ENCODE measurements at places on chromosomes 6 and 20.
A peak's percentile ranks its signal among the peaks of the same experiment; 100 is the strongest.

- DNase-seq, result no peak
These were observed 4.0 kb downstream of the ELMO2 start for GRCh38 chr20:46402331-46402811.

- DNase-seq, result peak; percentile 56
These were observed 69.8 kb upstream of the RIN2 start for GRCh38 chr20:19688031-19688806.

DNA sequence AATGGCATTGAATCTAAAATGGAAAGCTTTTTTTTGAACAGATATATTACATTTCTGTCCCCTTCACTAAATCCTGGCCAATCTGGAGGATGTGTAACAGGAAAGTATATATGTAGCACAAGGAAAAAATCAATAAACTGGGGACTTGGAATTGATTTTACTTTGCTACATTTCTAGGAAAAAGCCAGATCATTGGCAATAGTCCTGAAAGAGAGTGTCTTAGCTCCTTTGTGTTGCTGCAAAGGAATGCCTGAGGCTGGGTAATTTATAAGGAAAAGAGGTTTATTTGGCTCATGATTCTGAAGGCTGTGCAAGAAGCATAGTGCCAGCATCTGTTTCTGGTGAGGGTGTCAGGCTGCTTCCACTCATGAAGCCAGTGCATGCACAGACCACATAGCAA is 574.9 kb downstream of the HTR1B start:
- no peak for DNase-seq

DNA sequence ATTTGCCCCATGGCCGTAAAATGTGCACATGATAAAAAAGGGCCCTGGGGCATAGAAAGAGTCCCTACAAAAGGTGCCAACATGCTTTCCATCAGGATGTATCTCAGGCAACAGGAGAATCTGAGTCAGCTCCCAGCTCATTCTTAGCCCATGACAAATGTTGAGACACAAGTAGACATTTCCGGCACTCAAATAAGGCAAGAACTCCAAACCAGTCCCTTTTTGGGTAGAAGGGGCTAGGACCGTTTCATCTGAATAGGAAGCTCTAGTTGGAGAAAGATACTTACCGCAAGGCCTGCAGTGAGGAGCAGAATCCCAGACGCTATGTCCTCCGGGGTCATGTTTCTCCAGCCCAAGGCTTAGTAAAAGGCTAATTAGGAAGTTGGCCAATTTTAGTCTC is 261.0 kb upstream of the RIN2 start:
- no peak for DNase-seq

DNA sequence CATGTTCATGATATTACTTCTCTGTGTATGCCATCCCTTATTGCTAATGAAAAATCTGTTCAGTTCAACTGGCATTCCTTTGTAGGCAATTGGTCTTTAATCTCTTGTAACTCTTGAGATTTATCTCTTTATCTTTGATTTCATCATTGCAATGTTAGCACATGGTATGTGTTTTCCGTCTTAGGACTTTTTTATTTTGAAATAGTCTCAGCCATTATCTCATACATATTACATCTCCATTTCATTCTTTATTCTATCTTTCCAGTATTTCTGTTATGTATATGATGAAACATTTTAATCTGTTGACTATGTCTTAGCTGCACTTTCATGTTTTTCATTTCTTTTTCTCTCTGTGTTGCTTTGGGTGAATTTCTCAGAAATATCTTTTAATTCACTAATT is 58.1 kb downstream of the VSTM2L start:
- DNase-seq, result no peak

- no peak for DNase-seq
These were observed 7.1 kb downstream of the ESR1 start for GRCh38 chr6:151814614-151815013.

- no peak for DNase-seq
These were observed 48.9 kb downstream of the DCBLD1 start for GRCh38 chr6:117531346-117531745.

GRCh38 chr6:45326698-45327417 is 1.3 kb upstream of the RUNX2 start:
- DNase-seq, result no peak

DNA sequence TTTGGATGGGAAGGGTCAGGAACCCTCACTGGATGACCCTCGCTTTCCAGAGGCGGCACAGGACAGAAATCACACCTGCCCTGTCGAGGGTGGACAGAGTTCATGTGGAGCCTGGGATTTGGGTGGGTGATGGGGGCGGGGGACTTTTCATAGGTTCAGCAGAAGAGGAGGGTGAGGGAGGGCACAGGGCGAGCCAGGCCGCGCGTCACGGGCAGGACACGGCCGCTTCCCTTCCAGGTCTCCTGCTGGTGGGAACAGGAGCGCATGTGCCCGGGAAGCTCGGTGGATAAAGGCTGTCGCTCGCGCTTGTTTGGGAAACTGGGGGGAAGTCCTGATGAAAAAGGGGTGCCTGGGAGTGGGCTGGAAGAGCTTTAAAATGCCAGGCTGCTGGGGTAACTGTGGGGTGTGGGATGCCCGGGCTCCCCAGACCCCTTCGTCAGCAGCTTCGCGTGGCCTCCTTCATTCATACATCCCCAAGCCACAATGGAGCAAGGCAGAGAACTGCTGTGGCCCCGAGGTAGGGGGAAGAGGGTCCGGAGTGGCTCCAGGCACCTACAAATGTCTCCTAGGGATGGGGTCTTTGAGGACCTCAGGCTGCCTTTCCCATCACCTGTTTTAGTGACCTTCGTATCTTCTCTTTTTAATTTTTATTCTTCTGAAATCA is 102.2 kb downstream of the DACT2 start:
- DNase-seq, result peak; percentile 9

DNA sequence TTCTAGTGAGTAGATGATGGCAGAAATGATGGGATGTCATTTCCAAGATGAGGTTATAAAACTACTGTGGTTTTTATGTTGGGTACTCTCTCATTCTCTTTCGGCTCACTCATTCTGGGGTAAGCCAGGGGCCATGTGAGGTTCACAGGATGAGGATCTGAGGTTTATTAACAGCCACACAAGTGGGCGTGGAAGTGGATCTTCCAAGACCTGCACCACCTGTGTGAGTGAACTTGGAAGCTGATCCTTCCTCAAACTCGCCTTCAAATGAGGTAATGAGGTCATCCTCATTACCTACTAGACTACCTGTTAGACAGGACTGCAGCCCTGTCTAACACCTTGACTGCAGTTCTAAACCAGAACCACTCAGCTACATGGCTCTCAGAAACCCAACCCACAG is 45.1 kb upstream of the TAGAP start:
- DNase-seq, result no peak

DNA sequence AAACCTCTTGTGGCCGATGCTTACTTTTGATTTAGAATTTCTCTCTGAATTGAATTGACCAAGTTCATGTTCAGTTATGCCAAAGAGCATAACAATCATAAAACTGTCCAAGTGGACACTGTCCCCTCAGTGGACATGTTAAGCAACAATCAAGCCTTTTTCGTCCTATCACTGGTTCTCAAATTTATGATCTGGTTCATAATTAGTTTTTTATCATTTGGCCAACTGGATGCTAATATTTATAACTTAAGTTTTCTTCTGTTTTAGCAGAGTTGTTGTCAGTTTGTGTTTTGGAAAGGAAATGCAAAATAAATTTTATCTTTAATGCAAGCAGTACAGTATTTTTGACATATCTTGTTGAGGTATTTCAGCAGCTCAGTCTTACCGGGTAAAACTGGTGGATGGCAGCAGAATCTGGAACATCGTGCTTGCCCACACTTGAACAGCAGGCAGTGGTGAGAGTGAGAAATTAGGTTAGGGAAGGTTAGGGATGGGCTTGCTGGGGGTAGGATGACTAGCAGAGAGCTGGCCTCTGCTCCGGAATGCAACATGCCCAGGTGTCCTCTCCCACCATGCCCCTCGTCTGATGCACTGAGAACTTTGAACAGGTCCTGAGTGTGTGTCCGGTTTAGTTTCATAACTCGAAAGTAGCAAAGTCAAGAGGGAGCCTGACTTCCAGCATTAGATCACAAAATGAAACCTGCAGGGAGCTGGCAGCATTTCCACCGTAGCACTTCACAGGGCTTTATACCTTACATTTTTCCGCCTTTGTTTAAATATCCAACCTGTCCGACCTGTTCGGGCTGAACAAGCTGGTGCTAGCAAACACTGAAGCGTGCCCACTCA is 93.1 kb downstream of the RREB1 start:
- DNase-seq, result no peak

DNA sequence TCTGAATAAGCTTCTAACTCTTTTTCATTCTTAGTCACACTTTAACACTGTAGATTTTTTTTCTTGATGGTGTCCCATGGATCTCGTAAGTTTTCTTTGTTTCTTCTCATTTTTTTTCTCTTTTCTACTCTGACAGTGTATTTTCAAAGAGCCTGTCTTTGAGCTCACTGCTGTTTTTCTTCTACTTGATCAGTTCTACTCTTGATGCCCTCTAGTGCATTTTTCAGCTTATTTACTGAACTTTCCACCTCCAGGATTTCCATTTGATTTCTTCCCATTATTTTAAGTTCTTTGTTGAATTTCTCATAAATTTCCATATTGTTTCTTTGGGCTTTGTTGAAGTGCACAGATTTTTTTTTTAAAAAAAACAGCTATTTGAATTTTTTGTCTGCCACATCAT is 2641.1 kb upstream of the DEFB115 start:
- DNase-seq, result no peak

DNA sequence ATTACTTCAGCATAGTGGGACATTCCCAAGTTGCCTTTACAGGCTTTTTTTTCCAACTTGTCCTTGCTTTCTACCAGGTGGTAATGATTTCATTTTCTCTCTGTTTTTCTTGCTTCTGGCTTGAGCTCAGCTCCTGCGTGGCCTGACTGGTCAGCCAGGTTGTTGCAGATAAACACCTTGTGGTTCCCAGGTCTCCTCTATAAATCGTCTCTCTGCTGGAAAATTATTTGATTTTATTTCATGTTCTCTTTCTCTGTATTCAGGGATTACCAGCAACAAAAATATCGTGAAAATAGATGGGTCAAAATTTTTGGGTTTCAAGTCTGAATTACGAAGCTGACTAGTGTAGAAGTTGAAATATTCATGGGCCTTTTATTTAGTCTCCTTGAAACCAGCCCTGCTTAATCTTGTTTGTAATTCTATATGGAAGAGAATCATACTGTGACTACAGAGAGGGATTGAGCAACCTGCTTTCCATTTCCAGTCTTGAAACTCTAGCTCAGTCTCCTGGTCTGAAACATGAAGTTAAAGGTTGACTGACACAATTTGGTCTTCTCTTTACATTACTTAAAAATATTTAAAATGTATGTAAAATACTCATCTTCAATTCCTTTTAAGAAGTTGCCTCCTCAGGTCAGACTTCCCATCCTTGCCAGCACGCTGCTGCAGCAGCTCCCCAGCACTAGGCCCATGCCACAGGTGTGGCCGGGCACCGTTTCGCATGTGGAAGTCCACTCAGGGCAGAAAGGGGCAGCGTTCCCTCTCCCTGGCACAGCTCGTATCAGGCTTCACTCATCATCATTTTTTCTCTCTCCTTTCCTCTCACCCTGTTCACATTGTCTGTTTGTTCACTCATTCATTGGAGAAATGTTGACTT is 7.1 kb downstream of the DUSP22 start:
- DNase-seq, result no peak

DNA sequence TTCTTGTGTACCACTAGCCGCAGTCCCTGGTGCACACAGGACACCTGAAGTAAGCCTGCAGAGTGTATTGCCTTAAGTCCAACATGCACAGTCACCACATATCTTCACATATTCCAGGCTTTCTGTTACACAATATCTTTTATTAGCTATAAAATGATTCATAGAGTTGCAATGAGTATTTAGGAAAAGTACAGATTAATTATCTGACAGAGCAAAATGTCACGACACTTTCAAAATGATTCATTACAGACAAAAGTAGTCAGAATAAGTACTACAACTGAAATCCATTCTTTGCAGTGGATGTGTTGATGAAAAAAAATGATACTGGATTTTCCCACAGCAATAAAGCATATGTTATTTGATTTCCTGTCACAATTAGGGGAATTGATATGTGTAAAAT is 199.5 kb upstream of the ASCC3 start:
- no peak for DNase-seq

GRCh38 chr6:9984607-9985006 is 430.3 kb downstream of the TFAP2A start:
- no peak for DNase-seq

DNA sequence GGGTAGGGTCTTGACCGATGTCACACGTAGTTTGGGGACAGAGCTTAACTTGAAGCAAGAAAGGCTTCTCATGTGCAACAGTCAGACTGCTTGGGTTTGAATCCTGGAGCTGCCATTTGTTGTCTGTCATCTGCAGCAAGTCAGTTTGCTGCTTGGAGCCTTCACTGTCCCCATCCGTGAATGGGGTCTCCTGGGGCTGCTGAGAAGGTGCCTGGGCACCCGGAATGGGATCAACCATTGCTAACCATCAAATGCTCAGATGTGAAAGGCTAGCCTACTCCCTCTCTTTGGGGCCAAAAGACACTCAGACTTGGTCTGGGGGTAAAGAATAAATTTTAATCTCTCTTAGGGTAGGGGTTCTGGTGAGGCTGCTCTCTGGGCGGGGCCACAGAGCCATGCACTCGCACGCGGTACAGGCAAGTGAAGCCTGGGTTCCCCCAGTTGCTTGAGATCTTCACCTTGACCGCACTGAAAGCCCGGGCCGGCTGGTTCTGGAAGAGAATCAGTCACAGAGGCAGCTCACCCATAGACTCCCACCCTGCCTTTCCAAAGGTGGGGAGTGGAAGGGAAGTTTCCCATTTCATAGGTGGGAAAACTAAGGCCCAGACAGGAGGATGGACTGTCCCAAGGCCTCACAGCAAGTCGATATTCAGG is 20.6 kb downstream of the SUN5 start:
- DNase-seq, result no peak

DNA sequence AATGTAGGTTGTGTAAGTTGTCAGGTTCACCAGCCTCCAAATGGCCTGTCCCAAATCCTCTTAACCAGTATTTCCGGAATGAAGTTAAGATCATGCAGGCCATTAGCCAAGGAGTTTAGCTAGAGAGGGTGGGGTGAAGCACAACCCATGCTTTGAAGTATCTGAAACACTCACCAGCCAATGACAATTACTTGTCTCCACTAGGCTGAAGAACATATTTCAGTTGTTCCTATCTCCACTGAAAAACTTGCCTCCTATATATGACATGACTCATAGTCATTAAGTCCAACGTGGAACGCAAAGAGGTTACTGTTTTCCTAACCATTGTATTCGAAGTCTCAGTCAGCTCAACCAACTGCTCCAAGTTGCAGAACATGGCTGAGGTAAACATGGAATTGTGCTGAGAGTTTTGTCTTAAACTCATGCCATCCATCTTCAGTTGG is 37.4 kb upstream of the TNFAIP3 start:
- no peak for DNase-seq

- DNase-seq, result no peak
These were observed 61.9 kb downstream of the TOX2 start for GRCh38 chr20:43976547-43976946.

- no peak for DNase-seq
These were observed 212.9 kb upstream of the PRDM1 start for GRCh38 chr6:105873211-105873704.

DNA sequence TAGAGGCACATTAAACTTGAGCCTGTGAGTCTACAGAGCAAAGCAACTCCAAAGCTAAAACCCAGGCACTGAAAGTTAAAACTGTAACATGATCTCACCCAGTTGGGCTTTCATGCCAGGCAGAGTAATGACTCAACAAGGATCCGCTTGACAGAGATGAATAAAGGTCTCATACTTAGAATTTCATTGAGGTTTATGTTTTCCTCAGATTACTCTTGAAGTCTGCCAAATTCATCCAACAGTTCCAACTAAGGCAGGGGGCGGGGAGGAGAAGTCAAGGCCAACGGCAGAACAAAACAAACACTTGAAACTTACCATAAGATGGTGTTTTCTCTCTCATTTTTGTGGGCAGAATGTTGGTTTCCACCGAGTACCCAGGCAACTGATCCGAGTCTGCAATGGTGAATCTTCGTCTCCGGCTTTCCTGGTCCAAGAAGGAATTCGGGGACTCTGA is 54.0 kb upstream of the IPCEF1 start:
- peak; percentile 84 for DNase-seq

Measured in femur (tissue), 1 donor.